ENCODE measurements at places on chromosomes 6 and 20. TPM values are rescaled to one million over a fixed set of nuclear protein-coding genes. Genes with fewer than 3 reads are reported as not detected.

SLC22A7 gene
- not detected for total RNA-seq

SIRPB1 gene
- total RNA-seq: not detected

MAN1A1 gene
- total RNA-seq: 63.3 TPM

FOXP4 gene
- total RNA-seq: 3.5 TPM

OR2H2 gene
- not detected for total RNA-seq

GPR63 gene
- 0.20 TPM for total RNA-seq

FOXA2 gene
- total RNA-seq: not detected
